Immature natural killer cell (primary cell): ENCODE measurements at places on chromosomes 12 and 14.

GRCh38 chr12:114669401-114670290, 14.3 kb downstream of the TBX3 start:
- no peak overlapping the region for H3K4me3 ChIP-seq
- H3K36me3 ChIP-seq, result no peaks in the 10 kb centered on the region
- H3K27me3 ChIP-seq, result peaks cover 40% of the 10 kb centered on the region
- no peak overlapping the region for H3K27ac ChIP-seq

DNA sequence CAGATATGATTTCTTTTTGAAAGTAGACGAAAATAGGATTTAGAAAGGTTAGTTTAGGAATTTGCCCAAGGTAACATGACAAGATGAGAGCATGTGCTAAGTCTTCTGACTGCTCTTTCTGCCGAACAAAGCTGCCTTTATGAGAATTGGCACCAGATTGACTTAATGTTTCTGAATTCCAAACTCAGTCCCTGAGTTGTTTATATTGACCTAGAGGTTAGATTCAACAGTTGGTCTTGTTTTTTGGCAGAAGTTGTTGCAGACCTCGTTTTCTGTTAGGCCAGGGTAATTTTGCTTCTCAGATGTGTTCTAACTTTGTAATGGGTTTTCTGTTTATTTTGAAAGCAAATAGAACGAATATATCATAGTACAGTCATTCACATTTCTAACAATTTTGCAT, 61.5 kb upstream of the LRTM2 start:
- H3K27ac ChIP-seq, result no peak overlapping the region
- H3K27me3 ChIP-seq, result no peaks in the 10 kb centered on the region
- peaks cover 15% of the 10 kb centered on the region for H3K36me3 ChIP-seq
- no peak for DNase-seq

- no peaks in the 10 kb centered on the region for H3K36me3 ChIP-seq
- peaks cover 13% of the 10 kb centered on the region for H3K27me3 ChIP-seq
- H3K27ac ChIP-seq, result no peak overlapping the region
- no peaks in the 10 kb centered on the region for H3K4me1 ChIP-seq
- no peak overlapping the region for H3K4me3 ChIP-seq
Observed at GRCh38 chr14:32038876-32039275, 38.2 kb upstream of the ARHGAP5 start.

DNA sequence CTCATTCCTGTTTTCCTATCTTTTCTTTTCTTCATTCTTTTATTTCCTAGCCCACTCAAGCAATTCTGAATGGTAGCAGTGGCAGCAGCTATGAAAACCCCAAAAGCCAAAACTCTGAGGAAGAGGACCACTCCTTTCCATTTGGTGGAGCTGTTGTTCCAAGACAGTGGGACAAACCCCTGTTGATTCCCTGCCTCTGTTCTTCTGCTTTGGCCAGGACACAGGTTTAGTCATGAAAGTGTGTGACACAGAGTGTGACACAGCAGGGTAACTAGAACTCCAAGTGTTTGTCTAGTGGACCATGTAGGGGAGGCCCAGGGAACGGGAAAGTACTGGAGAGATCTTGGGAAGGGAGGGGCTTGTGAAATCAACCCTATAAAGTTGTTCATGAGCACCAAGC, 71.1 kb downstream of the PTCSC3 start:
- no peak overlapping the region for H3K4me3 ChIP-seq
- H3K27ac ChIP-seq, result no peak overlapping the region

DNA sequence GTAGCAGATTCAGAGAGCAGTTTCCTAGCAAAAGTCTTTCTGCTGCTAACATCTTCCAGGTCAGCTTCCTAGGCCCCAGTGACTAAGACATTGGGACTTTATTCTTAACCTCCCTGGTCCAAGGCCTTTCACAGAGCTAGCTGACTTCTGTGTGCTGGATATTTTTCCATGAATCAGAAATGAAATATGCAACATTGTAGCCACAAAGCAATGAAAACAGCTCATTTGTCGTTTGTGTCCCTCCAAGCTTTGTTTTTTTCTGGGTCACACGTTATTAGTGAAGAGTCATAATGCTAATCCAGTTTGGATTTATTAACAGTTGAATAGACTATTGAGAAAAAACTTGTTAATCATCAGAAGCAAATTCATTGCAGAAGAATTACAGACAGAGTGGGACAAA, 82.4 kb downstream of the ARF6 start:
- peaks cover 43% of the 10 kb centered on the region for H3K4me1 ChIP-seq
- H3K27me3 ChIP-seq, result no peaks in the 10 kb centered on the region
- no peak for DNase-seq
- peak overlapping the region; percentile 9 for H3K27ac ChIP-seq
- H3K4me3 ChIP-seq, result no peak overlapping the region

- peaks cover 4% of the 10 kb centered on the region for H3K36me3 ChIP-seq
- peaks cover 60% of the 10 kb centered on the region for H3K4me1 ChIP-seq
- peak overlapping the region; percentile 83 for H3K4me3 ChIP-seq
- H3K27ac ChIP-seq, result peak overlapping the region; percentile 92
- H3K27me3 ChIP-seq, result peaks cover 31% of the 10 kb centered on the region
Observed at GRCh38 chr12:56684745-56685359, 3.2 kb downstream of the PTGES3 start.

- DNase-seq, result no peak
- H3K27me3 ChIP-seq, result peaks cover 2% of the 10 kb centered on the region
- no peaks in the 10 kb centered on the region for H3K4me1 ChIP-seq
Observed at GRCh38 chr12:71431991-71432390, 7.6 kb upstream of the LGR5 start.

GRCh38 chr14:37157987-37158386, 14.4 kb downstream of the SLC25A21 start:
- H3K36me3 ChIP-seq, result no peaks in the 10 kb centered on the region
- H3K27ac ChIP-seq, result no peak overlapping the region

DNA sequence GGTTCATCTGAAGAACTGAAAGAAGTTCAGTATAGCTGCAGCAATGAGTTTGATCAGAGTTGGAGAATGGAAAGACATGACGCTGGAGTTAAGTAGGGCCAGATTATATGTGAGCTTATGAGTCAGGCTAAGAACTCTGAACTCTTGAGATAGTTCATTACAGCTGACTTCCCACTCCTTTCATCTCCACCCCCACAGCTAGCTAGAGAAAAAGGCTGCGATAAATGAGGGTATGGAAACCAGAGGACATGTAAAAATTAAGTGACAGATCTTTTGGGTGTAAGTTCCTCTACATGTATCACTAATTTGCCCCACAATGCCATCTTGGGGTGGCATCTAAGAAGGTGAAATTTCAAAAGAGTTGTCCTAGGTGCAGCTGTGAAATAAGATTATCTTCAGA, 28.6 kb downstream of the PYM1 start:
- H3K4me3 ChIP-seq, result no peak overlapping the region
- H3K4me1 ChIP-seq, result no peaks in the 10 kb centered on the region
- peaks cover 14% of the 10 kb centered on the region for H3K36me3 ChIP-seq
- no peaks in the 10 kb centered on the region for H3K27me3 ChIP-seq
- no peak for DNase-seq

GRCh38 chr12:67327466-67327865, 58.3 kb downstream of the CAND1 start:
- no peak overlapping the region for H3K27ac ChIP-seq
- H3K4me1 ChIP-seq, result peaks cover 7% of the 10 kb centered on the region
- peaks cover 1% of the 10 kb centered on the region for H3K27me3 ChIP-seq
- no peaks in the 10 kb centered on the region for H3K36me3 ChIP-seq
- H3K4me3 ChIP-seq, result no peak overlapping the region

GRCh38 chr12:2138871-2139308, 86.1 kb downstream of the CACNA1C start:
- no peaks in the 10 kb centered on the region for H3K4me1 ChIP-seq
- no peak for DNase-seq
- no peaks in the 10 kb centered on the region for H3K36me3 ChIP-seq
- no peak overlapping the region for H3K4me3 ChIP-seq
- H3K27ac ChIP-seq, result no peak overlapping the region
- H3K27me3 ChIP-seq, result peaks cover 3% of the 10 kb centered on the region
